ENCODE measurements at places on chromosomes 2 and 18.

GRCh38 chr2:47510745-47511144 lies 107.8 kb downstream of the MSH2 start:
- DNase-seq = no peak

GRCh38 chr2:8452296-8452695 lies 229.6 kb upstream of the ID2 start:
- no peak for DNase-seq

GRCh38 chr2:227456772-227457171 lies 15.2 kb upstream of the AGFG1 start:
- no peak for DNase-seq

DNA sequence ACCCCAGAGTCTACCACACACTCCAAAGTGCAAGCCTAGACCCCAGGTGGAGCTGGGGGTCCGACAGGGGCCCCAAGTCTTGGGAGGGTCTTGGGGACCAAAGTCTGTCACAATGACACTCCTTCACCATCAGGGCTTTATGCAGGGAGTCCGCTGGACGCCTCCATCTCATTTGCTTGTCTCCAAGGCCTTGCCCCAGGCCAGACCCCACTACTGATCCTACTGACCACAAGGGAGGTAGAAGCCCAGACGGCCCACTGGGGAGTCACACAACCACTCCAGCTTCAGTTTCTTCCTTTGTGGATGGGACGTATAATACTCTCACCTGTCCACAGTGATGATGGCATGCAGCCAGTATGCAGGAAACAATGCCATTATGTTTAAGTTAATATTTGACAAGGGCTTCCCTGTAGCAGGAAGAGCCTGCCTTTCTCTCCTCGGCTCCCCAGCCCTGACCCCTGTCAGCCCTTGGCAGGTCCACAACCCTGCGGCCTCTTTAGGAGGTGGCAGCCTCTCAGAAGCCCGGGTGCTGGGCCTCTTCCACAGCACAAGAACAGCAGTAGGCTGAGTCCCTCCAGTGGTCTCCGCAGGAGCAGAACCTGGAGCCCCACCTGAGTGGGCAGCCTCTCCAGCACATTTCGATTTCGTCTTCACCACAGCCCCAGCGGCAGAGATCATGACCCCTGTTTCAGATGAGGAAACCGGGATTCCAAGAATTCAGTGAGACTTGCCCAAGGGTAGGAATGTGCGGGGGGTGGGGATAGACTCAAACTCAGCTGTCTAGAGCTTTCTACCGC lies 6.5 kb downstream of the BIN1 start:
- no peak for DNase-seq

- no peak for DNase-seq
Observed at GRCh38 chr18:49519101-49519971, 32.3 kb upstream of the C18orf32 start.

DNA sequence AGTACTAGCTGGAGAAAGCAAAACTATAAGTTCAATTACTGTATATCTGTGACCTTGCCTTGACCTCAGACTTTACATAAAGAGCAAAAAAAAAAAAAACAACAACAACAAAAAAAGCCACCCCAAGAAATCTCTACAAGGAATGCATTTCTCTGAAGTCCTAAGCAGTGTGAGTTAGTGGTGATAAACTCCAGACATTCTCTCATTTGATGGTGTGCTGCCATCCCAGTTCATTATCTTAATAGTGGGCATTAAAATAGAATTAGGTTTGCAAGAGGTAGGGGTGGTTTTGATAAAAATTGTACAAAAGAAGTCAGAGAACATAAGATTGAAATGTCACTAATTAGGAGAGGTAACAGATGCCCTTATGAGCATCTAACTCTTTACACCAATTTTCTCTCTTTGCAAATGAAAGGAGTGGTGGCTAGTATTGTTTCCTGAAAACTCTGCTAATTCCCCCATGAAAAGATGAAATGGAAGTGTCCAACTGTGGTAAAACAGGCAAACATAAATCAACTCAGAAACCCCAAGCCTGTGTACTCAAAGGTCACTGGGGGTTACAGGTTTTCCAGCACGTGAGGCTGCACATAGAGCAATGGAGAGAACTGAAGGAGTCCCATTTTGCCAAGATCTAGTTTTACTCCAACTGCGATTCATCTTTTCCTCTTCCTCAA lies 131.9 kb downstream of the MEIS1 start:
- DNase-seq = no peak

GRCh38 chr2:121287146-121287798 lies 2.3 kb upstream of the TFCP2L1 start:
- DNase-seq = no peak

- no peak for DNase-seq
Observed at GRCh38 chr18:72409903-72410302, 134.2 kb downstream of the CBLN2 start.

- no peak for DNase-seq
Observed at GRCh38 chr2:148058641-148059040, 37.8 kb downstream of the MBD5 start.

GRCh38 chr18:74654638-74655037 lies 57.0 kb downstream of the ZNF407 start:
- DNase-seq = no peak

GRCh38 chr2:64626146-64626809 lies 27.4 kb downstream of the SERTAD2 start:
- DNase-seq = no peak

GRCh38 chr18:58359620-58360019 lies 269.3 kb downstream of the ALPK2 start:
- no peak for DNase-seq

- no peak for DNase-seq
Observed at GRCh38 chr2:7265286-7265685, 348.1 kb downstream of the RNF144A start.

GRCh38 chr2:104528101-104528500 lies 325.8 kb upstream of the POU3F3 start:
- no peak for DNase-seq

DNA sequence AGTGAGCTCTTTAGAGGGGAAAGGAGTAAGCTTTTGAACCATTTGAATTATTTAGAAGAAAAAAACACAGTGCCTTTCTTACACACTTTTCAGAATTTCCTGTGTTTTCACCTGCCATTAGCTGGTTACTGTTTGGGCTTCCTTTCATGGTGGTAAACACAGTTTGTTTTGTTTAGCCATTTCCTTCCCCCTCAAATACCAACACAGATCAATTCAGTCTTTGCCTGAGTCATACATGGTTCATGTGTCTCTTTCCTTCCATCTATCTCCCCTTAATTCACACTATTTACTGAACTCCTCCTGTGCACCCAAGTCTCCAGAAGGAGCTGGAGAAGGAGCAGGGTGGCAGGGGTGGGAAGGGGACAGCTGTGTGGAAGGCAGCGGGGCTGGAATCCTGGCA lies 45.0 kb downstream of the TCF7L1 start:
- DNase-seq = no peak

- DNase-seq = no peak
Observed at GRCh38 chr2:176619504-176619903, 350.3 kb downstream of the MTX2 start.

GRCh38 chr2:159961037-159961436 lies 101.4 kb downstream of the PLA2R1 start:
- no peak for DNase-seq

DNA sequence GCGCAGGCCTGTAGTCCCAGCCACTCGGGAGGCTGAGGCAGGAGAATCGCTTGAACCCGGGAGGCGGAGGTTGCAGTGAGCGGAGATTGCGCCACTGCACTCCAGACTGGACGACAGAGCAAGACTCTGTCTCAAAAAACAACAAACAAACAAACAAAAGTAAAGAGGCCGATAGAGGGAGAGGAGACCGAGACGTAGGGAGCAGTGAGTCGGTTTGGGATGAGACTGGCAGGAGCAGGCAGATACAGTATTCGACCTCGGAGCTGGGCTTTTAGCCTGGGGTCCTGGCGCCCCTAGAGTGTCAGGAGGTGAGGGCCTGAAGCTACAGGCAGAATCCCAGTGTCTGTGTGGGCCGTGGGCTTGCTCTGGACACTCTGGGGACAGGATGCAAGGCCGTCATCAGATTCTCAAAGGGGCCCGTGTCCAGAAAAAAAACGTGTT lies 51.2 kb downstream of the SLC4A1AP start:
- DNase-seq = no peak

GRCh38 chr2:142961202-142961601 lies 83.7 kb downstream of the KYNU start:
- DNase-seq = no peak
